ENCODE measurements at places on chromosomes 12 and 14.

DNA sequence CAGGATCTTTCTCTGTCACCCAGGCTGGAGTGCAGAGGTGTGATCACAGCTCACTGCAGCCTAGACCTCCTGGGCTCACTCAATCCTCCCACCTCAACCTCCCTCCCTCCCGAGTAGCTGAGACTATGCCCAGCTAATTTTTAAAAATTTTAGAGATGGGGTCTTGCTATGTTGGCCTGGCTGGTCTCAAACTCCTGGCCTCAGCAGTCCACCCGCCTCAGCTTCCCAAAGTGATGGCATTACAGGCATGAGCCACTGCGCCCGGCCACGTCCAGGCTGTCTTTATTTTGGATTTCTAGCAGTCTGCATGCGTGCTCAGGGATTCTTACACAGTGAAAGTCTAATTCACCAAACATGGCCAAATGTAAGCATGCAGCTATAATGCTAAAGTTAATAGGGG is 17.8 kb downstream of the SLC8B1 start:
- no peak for DNase-seq

DNA sequence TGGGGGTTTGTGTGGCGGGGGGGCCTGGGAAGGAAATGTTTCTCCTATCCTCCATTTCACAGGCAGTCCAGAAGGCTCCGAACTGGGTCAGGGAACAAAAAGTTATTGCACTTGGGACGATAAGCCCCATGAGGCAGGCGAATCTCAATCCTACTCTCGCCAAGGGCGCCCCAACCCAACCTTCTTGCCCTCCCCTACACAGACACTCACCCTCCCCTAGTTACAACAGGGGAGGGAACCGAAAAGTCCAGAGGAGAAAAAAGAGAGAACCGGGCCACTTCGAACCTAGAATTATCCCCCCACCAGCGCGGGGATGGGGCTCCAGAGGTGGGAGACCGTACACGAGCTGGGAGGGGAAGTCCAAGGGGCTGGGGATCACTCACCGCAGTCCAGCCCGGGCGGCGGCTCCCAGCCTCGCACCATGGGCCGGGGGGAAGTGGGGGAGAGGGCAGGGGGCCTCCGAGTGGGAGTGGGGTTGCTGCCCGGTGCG is 357 bp downstream of the HOMEZ start:
- DNase-seq: no peak

DNA sequence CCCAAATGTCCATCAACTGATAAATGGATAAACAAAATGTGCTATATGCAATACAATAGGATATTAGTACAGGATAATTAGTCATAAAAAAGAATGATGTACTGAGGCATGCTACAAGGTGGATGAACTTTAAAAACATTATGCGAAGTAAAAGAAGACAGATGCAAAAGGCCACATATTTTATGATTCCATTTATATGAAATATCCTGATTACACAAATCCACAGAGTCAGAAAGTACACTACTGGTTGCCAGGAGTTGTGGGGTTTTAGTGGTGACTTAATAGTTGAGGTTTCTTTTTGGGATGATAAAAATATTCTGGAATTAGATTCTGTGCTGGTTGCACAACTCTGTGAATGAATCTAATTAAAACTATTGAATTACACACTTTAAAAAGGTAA is 12.6 kb downstream of the TRIM9 start:
- DNase-seq: no peak

DNA sequence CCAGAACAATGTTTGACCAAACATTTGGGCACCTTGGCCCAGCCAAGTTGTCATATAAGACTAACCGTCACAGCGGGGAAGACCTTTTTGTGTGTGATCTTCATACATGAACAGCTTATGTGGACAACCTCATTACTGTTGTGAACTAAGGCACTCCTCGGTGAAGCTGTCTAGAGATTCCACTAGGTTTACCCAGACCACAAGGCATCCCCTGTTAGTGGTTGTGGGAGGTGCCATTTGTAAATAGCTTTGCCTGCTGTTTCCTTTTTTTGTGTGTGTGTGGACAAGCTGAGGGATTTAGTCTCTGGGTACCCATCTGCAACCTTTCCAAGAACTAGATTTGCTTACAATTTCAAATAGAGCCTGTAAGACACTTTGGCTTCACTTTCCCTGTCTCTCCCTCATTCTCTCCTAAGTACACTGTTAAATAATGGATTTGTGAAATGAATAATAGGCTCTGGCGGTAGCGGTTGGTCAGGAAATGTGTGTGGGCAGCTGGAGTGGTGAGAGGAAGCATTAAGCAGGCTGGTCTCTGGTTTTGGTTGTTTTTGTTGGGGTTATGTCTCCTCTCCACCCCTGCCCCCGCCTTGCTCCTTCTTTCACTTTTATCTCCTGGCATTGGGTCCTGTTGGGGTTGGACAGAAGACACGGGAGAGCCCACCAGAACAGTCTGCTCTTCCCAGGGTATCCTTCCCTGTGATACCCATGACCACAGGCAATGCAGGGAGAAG is 727.6 kb downstream of the VRK1 start:
- DNase-seq: no peak

GRCh38 chr12:62861586-62861985 is 73.4 kb downstream of the PPM1H start:
- no peak for DNase-seq

GRCh38 chr12:116194935-116195431 is 82.5 kb downstream of the MED13L start:
- no peak for DNase-seq

- no peak for DNase-seq
These were observed 97.6 kb downstream of the GCH1 start for GRCh38 chr14:54805070-54805444.

DNA sequence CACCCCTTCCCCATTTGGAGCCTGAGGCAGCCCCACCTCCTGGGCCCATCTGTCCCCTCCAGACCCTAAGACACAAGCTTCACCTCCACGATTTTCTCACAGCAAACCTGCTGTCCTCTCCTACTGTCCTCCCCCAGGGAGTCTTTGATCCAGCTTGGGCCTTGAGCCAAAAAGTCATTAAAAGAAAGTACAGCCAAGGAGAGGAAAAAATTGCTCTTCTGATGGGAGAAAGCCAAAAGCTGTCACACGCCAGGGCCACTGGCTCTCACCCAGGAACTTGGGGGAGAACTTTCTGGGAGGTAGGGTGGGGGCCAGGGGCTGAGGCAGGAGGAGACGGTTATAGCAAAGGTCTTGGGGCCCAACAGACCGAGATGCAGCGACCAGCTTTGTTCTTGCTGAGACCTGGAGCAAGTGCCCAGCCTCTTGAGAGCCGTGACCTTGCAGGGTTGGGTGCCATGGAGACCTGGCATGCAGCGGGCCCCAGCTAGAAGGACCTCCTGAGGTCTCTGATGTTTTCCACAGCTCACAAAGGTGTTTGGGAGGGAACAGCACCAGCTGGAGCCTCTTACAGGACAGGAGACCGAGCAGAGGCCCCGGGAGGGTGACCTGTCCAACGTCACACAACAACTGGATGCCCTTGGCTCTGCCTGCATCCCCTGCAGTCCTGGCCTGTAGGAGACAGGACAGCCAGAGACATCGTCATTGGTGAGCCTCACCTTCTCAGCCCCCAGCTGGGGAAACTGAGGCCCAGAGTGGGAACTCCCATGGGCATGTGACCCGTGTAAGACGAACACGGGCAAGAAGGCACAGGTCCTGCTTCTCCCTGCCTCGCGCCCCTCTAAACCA is 124.5 kb downstream of the CALM1 start:
- DNase-seq: no peak

DNA sequence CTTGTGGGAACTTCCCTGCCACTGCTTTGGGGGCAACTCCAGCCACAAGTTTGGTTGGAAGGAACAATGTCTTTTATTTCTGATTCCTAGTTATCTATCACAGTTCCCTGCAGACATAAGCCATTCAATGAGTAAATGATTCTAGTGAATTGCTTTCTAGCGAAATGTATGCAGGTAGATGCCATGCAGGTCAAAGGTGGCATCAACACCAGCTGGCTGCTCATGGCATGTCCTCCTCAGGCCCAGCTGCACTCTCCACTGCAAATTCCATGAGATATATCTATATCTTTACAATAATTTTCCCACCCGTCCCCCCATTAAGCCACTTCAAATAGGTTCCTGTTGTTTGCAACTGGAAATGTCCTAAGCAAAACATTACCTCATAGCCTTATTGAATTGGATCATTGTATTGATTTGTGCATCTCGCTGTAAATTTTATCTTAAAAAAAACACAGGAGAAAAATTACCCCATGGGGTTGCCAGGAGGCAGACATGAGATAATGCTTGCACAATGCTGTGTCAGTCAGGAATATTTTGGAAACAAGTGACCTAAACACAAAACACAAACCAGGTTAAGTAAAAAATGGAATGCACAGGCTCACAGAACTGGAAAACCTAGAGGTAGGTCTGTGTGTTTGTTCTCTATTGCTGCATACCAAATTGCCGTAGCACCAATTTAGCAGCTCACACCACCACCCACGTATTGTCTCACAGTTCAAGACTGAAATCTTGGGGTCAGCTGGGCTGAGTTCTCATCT is 32.8 kb upstream of the TXNRD1 start:
- no peak for DNase-seq

DNA sequence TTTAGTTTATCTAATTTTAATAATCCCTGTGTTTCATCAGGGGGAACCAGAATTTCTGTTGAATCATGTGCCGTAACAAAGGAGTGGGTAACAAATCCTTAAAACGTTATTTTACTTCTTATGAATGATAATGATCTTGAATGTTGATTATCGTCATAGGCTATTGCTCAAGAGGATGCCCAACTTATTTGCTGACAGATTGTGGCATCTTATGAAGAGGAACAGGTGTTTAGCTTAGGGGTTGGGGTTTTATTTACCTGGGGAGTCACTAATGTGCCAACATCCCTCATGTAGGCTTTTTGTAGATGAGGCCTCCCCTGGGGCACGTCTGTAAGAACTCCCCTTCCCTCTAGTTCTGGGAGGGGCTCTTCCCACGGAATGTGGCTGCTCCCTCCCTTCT is 32.4 kb upstream of the TMX1 start:
- no peak for DNase-seq

DNA sequence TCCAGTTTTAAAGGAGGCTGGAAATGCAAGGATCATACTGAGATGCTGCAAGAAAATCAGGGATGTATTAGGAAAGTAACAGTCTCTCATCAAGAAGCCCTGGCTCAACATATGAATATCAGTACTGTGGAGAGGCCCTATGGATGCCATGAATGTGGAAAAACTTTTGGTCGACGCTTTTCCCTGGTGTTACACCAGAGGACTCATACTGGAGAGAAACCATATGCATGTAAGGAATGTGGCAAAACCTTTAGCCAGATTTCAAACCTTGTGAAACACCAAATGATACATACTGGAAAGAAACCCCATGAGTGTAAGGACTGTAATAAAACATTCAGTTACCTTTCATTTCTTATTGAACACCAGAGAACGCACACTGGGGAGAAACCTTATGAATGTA is 24.5 kb downstream of the ZNF891 start:
- DNase-seq: no peak

DNA sequence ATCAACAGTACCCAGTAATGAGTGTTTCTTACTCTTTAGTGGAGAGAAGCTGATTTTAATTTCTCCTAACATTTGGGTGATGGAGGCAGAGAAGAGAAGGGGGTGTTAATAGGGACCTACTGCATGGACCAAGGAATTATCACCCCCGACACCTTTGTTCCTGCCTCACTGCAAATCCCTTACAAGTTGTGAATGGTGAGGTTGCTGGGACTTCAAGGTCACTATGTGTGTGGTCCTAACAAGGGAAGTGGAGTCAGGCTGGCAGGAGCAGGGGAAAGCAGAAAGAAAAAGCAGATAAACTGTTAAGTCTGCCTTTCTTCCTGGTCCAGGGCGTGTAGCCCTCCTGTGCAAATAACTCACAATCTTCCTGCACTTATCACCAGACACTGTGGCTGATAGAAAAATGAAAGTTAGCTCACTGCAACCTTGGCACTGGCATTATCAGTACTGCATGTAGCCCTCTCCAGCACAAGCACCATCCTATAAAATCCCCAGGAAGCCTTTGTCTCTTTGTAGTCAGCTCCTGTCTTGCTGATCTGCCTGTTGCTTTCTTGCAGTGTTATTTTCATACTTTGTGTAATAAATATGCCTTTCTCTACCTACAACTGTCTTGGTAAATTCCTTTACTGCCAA is 112.3 kb upstream of the DNM1L start:
- DNase-seq: no peak

DNA sequence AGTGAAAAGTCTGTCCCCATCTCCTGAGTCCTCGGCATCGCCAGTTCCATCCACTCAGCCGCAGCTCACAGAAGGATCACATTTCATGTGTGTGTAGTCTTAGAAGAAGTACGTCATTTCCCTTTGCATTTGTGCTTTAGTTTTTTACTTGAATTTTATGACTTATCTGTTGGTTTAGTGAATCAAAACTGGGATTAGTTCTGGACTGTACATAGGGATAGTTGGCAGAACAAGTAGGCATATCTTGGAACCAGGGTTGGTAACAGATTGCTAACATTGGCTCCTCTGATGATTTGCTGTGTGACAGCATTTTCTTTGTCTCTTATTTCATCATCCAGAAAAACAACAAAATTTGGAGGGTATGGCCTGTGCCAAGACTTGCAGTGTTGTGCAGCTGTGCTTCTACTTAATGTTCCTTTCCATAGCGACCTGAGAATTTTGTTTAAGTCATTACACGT is 69.6 kb upstream of the AEBP2 start:
- no peak for DNase-seq

GRCh38 chr12:123928897-123929296 is 43.7 kb downstream of the CCDC92 start:
- DNase-seq: no peak

DNA sequence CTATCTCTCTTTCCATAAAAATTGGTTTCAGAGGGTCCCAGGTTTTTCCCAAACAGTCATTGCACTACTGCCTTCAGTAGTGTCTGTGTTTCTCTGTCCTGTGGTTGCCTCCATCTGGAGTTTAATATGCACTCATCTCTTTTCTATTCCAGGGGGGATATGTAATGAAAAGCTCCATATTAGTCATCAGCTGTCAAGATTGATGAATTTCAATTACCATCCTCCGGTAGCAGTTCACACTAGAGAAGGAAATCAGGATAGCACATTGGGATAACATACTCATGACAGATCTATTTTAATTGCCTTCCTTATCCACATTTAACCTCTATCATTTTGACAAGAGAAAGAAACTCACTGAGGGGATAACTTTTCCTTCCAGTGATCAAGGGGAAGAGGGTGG is 589.0 kb upstream of the SEL1L start:
- DNase-seq: no peak

DNA sequence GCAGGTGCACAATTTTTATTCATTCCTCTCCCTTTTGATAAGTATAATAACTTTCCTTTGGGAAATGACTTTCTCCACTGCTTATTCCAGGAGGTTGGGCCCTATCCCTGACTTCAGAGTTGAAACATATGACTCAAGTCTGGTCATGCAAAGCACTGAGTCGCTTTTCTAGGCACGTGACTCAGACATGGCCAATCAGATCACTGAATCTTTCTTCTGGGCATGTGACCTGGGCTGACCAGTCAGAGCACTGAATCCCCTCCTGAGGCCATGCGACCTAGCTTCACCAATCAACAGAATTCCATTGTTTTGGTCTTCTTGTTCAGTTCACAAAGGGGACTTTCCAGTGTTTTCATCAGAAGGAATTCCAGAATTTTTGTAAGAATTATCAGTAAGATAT is 377.1 kb upstream of the KITLG start:
- no peak for DNase-seq
